A549 treated with AZD2906 at 1 μM for 4 hours (cell line): ENCODE measurements at places on chromosomes 12 and 14. TPM values are rescaled to one million over a fixed set of nuclear protein-coding genes. Genes with fewer than 3 reads are reported as not detected.

Gene JPH4
- 0.06 to 0.21 TPM (median 0.11 TPM) in 5 replicates for total RNA-seq

Gene ANG
- total RNA-seq, result 10.0 to 12.2 TPM (median 11.2 TPM) in 5 replicates

Gene OTOGL
- 0.02 TPM in 1 of 5 replicates, not detected in the others for total RNA-seq

Gene DHH
- total RNA-seq, result not detected in 5 replicates

Gene PLEKHH1
- 2.2 to 3.8 TPM (median 3.1 TPM) in 5 replicates for total RNA-seq
